ENCODE measurements at places on chromosomes 7 and 10.
A peak's percentile ranks its signal among the peaks of the same experiment; 100 is the strongest.

- DNase-seq = no peak
Measured at GRCh38 chr10:106384496-106384895, 780.0 kb downstream of the SORCS1 start.

- DNase-seq = no peak
Measured at GRCh38 chr7:83738291-83738835, 89.4 kb upstream of the SEMA3E start.

DNA sequence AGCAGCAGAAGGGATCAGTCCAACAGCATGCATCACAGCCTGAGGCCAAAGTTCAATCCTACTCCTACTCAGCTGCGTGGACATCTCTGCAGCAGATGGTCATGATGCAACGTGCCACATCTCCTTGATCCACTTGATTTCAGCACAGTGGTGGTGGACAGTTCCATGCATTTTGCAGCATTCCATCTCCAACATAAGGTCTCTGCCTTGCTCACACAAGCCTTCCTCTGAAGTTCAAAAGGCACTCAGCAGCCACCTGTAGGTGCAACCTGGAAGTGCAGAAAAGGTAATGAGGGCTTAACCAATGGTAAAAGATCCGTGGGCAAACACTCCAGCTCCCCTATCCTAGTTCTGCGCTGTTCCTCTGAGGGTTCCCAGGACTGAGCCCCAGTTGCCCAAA is 57.5 kb upstream of the CHCHD3 start:
- no peak for DNase-seq

- DNase-seq = no peak
Measured at GRCh38 chr10:24822590-24822989, 98.9 kb upstream of the ARHGAP21 start.

DNA sequence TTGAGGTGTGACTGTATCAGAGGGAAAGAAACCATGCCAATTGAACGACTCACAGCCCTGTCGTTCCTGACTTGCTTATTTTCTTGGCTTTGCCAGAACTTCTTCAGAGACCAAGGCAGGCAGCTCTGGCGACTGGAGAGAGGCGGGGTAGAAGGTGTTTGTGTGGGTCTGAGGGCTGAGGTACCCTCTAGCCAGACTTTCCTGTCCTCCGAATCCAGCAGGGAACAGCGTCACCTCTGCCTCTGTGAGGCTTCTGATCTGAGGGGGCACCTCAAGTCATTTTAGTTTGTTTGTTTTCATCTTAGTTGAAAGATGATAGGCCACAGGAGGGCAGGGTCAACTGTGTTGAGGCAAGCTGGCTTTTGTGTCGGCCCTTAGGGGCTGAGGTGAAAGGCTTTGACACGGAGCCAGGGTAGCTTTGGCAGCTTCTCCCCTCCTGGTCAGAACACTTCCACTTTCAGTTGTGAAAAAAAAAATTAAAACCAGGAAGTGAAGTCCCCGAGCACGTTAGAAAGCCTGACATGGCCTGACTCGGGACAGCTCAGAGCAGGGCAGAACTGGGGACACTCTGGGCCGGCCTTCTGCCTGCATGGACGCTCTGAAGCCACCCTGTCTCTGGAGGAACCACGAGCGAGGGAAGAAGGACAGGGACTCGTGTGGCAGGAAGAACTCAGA is 1.9 kb downstream of the ACSL5 start:
- peak; percentile 58 for DNase-seq

Measured in NCI-H2029 treated with DMSO at 0.1 percent for 48 hours (cell line).